Central memory CD4-positive, alpha-beta T cell (primary cell): ENCODE measurements at places on chromosomes 6 and 20.

- DNase-seq: no peak
These were observed 152.1 kb upstream of the RNF24 start for GRCh38 chr20:4167261-4168021.

- no peak for DNase-seq
These were observed 45.2 kb downstream of the DPPA5 start for GRCh38 chr6:73308712-73309534.

- no peak for DNase-seq
These were observed 1.5 kb upstream of the MDFI start for GRCh38 chr6:41636833-41637193.

- DNase-seq: no peak
These were observed 173.3 kb downstream of the CD83 start for GRCh38 chr6:14290772-14291330.

DNA sequence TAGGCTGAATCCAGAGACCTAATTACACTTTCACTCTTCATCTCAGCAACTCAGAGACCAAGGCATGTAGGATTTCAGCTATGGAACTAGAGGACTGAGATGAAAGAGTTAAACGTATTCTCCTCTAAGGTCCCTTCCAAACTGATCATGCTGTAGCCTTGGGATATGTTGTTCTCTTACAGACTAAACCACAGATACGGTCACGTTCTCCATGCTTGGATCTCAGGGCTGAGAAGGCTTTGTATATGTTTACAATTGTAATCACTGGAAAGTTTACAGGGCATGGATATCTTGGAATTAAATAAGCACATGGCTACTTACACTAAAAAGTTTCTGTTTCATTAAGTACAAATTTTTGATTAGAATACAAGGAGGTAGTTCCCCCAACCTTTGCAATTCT is 50.1 kb downstream of the PKIB start:
- DNase-seq: no peak

GRCh38 chr6:135880066-135880972 is 28.8 kb downstream of the PDE7B start:
- DNase-seq: peak; percentile 69

- DNase-seq: no peak
These were observed 5.9 kb upstream of the VSTM2L start for GRCh38 chr20:37896932-37897548.

GRCh38 chr20:42634156-42634555 is 555.5 kb downstream of the PTPRT start:
- DNase-seq: no peak
